ENCODE measurements at places on chromosomes 2 and 18. TPM values are rescaled to one million over a fixed set of nuclear protein-coding genes. Genes with fewer than 3 reads are reported as not detected.

PDCL3 gene
- 10.7 TPM for total RNA-seq

LYPD6B gene
- 0.56 TPM for total RNA-seq

CFC1 gene
- not detected for total RNA-seq

MC4R gene
- total RNA-seq, result under 0.01 TPM

INHA gene
- total RNA-seq, result not detected

FSHR gene
- not detected for total RNA-seq

LYG2 gene
- total RNA-seq, result not detected

IL1A gene
- 8.2 TPM for total RNA-seq
